ENCODE measurements at places on chromosomes 3 and 15.
A peak's percentile ranks its signal among the peaks of the same experiment; 100 is the strongest.

GRCh38 chr15:38164061-38164460 is 88.6 kb upstream of the SPRED1 start:
- no peak for DNase-seq

DNA sequence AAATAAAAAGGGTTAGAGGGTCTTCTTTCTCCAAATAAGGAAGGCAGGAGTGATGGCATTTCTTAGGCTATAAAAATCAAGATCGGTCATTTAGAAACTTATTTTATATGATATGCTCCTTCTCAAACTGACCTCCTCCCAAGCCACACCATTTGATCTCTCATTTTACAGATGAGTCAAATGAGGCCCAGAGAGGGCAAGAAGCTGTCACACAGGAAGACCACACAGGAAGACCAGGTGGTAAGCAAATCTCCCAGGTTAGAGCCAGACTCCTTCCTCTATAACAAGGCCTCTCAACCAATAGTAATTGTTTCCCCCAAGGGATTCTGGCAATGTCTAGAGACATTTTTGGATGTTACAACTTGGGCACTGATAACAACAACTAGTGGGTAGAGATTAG is 13.8 kb downstream of the TLE3 start:
- DNase-seq: peak; percentile 54

DNA sequence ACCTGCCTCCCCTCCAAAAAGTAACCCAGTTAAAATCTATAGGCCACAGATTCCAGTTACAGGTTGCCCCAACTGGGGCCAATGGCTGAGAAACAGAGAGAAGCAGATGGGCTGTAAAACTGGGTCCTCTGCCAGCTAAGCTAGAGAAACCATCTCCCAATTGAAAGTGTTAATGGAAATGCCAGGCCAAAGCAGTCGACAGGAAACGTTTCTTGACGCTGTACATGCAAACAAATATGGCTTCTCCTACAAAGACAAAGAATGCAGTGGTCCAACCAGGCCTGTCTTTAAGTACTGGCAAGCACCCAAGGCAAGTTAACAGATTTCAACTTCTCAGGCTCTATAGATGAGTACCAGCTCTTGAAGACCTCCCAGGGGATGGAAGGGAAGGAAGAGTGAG is 71.3 kb downstream of the MAGI1 start:
- no peak for DNase-seq

DNA sequence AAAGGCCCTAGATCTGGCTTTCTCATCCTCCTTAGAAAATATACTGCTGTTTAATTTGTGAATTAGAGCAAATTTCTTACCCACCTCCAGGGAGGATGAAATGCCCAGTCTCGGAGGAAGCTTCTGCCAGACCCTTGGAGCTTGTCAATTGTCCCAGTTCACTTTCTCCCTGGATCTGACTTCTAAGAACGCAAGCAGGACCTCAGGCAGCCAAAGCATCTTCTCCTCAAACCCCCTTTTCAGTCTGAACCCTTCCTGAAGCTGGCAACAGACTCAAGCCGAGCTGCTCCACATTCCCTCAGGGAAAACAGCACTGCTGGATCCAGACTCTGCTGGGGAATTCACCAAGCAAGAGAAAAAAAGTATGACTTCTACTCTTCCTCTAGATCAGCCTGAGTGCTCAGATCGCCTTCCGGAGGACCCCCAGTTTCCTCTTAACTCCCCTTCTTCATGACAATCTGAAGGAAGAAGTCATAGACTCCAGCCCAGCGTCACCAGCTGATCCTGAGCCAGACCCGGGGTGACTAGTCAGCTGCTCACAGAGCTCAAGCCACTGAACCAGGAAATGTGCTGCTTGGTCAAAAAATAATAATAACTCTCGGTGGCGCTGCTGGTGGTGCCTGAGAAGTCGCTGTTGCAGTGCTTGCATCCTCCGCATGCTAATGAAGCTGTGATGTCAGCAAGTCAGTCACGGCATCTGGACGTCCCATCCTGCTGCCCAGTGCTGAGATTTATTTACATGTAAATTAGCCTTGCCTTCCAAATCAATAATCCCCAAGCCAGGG is at the start of gene PRICKLE2:
Gene PRICKLE2 (minus strand): TSS at position 641 of the 785 bp plus-strand sequence. CDS start 26,539 bp downstream, outside the sequence.
- DNase-seq: no peak

- DNase-seq: no peak
Measured at GRCh38 chr3:193095366-193095765, 145.7 kb upstream of the PLAAT1 start.

GRCh38 chr3:177538048-177538749 is 340.9 kb upstream of the TBL1XR1 start:
- DNase-seq: no peak

DNA sequence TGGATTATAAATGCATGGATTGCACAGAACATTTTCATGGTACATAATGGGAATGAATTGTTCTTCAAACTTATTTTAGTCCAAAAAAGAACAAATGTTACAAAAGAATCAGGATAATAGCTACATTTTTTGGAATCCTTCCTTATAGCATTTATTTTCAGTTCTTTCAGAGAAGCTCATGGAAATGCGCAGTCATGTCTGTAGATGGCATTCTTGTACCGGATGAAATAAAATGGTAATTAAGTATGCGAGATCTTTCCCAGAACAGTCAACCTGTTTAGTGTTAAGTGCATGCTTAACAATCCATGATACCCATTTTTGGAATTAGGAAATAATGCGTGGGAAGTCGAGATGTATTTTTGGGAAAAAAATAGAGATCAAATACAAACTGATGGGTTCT is 38.2 kb upstream of the GOLGA8B start:
- no peak for DNase-seq

All from activated CD8-positive, alpha-beta T cell treated with anti-CD3 and anti-CD28 coated beads, Interleukin-2, amount 10 ng/mL, durations not matched to agents 7 days and 5 days (primary cell).